ENCODE measurements at places on chromosomes 5 and 9.

- DNase-seq = no peak
These were observed 732 bp upstream of the SMIM15 start for GRCh38 chr5:61162832-61163567.

DNA sequence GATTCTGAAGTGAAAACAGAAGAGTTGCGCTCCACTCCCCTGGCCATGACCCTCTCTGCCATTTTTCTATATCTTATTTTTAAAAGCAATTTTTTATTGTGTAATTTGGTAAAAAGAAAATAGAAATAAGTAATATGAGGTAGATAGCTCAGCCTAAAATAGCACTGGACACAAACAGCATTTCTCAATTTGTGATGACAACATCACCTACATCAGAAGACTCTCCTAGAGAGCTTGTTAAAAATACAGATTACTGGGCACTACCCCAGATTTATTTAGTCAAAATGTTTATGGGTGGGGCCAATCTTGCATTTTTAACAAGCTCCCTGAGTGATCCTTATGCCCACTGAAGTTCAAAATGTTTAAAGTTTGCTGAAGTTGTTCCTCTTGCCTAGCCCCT lies 40.5 kb upstream of the CCDC112 start:
- DNase-seq = no peak

- DNase-seq = no peak
These were observed 38.7 kb upstream of the CDKN2AIPNL start for GRCh38 chr5:134450374-134450773.

DNA sequence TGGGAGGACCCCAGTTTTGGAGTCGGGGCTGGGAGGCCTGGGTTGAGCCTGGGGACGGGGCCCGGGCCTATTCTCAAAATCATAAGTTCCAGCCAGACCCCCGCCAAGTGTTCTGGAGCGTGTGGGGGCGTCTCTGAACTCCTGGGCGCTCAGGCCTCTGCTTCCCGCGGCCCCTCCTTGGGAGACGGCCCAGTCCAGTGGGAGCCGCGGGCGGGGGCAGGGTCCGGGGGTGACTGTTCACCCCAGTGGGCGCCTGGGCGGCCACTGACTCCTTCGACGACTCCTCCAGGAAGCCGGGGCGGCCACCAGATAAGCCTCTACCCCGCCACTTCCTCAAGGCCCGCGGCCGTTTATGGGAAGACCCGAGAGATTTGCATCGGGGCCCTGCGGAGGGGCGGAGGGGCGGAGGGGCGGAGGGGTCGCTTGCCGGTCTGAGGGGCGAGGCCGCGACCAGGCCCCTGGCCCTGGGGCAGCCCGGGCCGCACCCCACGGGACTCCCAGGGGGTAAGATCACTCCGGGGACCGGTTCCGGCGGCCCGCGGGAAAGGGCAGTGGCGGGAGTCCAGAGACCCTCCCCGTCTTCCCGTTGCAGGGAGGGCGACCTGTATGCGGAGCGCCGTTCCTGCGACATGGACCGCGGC lies 655 bp downstream of the TOR4A start:
- DNase-seq = no peak

DNA sequence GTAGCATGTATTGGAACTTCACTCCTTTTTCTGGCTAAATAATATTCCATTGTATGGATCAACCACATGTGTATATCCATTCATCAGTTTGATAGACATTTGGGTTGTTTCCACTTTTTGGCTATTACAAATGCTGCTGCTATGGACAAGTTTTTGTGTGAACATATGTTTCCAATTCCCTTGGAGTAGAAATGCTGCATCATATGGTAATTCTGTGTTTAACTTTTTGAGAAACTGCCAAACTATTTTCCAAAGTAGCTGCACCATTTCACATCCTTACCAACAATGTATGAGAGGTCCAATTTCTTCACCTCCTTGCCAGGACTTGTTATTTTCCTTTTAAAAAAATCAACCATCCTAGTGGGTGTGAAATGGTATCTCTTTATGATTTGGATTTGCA lies 8.4 kb downstream of the FRRS1L start:
- no peak for DNase-seq

GRCh38 chr5:36944607-36945225 lies 68.1 kb downstream of the NIPBL start:
- no peak for DNase-seq

DNA sequence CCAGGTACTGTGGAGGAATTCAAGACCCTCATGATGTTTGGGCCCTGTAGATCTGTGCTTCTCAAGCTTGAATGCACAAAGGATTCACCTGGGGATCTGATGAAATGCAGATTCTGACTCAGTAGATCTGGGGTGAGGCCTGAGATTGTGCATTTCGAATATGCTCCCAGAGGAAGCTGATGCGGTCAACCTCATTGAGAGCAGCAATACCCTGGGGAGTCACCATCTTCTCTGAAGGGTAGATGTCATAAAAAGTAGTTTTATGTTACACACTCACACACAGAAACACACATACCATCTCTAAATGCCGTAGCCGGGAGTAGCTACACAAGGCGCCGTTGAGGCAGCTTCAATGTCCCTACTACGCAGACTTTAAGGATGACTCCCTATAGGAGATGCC lies 55.8 kb upstream of the CPEB4 start:
- DNase-seq = no peak

DNA sequence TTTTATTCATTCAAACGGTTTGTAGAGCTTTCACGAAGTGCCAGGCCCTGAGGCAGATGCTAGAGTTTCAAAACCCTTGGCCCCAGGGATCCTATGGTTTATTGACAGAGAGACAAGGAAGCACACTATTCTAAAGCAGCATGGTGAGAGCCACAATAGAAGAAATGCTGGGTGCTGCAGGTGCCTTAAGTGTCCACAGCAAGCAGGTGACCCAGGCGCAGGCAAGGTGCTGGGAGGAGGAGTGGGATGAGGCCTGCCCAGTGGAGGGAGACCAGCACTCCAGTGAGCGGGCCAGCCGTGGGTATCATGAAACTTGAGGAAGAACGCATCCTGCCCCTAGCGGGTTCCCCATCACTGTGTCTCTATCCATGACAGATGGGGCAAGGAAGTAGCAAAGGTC lies 71.0 kb downstream of the OSMR start:
- DNase-seq = no peak

DNA sequence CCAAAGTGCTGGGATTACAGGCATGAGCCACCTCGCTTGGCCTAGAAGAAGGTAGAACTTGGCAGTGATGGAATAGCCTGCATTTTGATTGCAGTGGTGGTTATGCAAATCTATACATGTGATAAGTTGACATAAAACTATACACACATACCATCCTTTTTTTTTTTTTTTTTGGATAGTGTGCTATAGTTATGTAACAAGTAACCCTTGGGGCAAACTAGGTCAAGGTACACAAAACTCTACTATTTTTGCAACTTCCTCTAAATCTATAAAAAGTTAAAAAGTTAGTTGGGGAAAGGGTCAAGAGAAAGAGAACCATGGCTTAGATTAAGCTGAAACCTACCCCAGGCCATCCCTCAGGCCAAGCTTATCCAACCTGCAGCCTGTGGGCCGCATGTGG lies 11.1 kb downstream of the TRIM14 start:
- no peak for DNase-seq

DNA sequence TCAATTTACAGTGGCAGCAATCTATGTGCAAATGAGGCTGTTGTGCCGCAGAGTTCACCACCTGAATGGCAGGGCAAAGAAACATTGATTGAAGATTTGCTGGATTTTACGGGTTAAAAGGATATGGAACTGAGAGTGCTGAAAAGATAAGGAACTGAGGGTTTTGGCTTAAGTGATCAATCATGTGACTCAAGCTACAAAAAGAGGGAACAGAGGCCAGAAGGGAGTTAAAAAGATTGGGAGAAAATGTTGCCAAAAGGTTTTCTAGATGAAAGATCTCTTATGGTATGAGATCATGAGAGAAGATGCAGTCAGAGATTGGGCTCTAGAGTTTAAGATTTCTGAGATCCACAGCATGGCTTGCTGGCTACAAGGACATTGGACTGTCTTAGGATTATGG lies 7.9 kb upstream of the RIMOC1 start:
- no peak for DNase-seq

DNA sequence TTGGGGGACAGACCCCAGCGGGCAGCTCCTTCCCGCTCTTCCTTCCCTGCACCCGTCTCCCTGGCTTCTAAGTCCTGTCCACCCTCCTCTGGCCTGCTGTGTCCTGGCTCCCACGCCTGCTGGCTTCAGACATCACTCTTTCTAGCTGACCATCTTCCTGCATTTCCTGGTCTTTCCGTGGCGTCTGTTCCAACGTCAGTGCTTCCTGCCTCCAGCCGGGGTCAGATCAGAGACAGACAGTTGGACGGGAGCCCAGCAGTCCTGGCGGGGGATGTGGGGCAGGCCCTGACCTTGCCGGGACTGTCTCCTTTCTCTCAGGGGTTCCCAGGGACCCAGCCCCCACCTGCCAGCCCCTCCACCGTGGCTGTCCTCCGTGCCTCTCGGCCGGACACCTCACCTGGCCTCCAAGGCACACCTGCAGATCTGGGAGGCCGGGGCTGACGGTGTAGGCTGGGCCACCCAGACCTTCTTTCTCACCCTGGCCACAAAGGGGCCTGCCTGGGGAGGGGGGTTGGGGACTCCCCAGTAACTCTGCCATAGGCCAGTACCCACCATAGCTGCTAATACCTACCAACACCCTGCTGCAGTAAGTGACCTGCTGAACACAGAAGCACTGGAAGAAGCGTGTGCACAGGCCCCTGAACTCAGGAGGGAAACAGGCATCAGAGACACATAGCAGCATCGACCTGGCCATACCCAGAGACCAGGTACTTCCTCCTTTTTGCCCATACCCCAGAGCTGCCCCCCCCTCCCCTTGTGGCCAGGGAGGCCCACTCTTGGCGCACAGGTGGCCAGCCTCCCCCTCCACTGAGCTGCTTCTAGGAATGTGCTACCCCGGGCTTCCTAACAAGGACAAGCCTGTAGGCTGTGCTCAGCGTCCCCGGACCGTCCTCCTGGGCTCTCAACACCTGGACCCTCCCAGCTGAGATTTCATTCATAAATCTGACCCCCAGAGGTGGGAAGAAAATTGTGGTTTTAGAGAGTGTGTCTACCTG lies 5.1 kb downstream of the NRARP start:
- no peak for DNase-seq

- no peak for DNase-seq
These were observed 100.8 kb downstream of the C9orf50 start for GRCh38 chr9:129520082-129520481.

GRCh38 chr9:27514551-27514950 lies 9.5 kb upstream of the IFNK start:
- no peak for DNase-seq

GRCh38 chr5:68343421-68343826 lies 127.9 kb downstream of the PIK3R1 start:
- DNase-seq = no peak

- no peak for DNase-seq
These were observed 464.6 kb upstream of the ACTBL2 start for GRCh38 chr5:57947181-57947580.

GRCh38 chr5:35741126-35741716 lies 115.5 kb upstream of the IL7R start:
- DNase-seq = no peak

DNA sequence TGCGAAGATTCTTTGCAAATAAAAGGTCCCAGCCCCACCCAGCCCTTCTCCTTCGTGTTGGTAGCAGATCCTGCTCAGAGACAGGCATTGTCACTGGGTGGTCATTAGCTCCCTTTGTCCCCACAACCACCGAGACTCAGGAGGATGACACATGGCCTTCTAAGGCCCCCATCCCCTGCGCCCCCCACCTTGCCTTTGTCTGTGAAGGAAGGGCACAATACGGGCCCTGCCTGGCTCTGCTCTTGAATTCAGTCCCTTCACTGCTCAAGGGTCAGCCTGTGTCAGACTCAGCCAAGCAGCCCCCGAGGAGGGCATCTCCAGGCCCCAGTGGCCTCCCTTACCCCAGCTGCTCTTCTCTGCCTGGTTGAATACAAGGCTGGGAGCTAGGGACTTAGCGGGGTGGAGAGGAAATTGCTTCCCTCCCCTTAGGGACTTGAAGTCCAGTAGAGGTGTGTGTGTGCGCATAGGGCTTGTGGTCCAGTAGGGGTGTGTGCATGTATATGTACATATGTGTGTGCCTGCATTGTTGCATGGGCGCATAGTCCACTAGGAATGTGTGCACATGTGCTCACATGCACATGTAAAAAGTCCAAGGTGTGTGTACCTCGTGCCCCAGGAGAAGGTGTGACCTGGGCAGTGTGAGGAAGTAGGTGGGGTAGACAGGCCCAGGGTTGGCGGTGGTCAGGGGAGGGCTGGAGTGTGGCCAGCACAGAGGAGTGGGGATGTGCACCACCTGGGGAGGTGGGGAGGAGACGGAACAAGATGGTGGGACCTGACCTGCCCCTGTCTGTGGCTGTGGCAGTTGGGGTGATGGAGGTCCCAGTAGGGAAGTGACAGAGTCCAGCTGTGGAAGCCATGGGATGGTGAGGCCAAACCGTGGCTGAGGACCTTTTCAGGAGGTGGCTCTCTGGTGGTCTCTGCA lies 59.1 kb downstream of the PHF2 start:
- no peak for DNase-seq

GRCh38 chr5:179269781-179270543 lies 75.3 kb downstream of the ADAMTS2 start:
- no peak for DNase-seq

- no peak for DNase-seq
These were observed 130.9 kb upstream of the SLC30A5 start for GRCh38 chr5:68962757-68963484.

GRCh38 chr5:124561451-124561850 lies 185.0 kb downstream of the ZNF608 start:
- no peak for DNase-seq

GRCh38 chr9:114300153-114300845 lies 22.6 kb upstream of the ORM1 start:
- no peak for DNase-seq

DNA sequence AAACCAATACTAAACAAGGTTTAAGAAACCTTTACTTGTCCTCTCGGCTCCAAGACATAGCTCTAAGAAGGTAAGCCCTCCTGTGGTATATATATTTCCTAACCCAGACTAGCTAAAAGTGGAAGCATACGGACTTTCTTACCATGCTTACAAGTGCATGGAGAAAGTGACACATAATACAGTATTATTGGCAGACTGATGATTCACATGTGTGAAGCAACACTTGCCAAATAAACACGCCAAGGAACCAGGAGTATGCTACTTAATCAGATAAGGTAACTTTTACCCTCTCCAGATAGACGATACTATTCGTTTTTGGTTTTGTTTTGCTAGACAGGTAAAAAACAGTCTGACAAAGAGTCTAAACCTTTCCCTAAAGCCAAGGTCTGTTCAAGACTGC lies 264.1 kb downstream of the MLLT3 start:
- DNase-seq = no peak

- DNase-seq = no peak
These were observed 3.9 kb downstream of the MAMDC4 start for GRCh38 chr9:136856079-136856476.

- no peak for DNase-seq
These were observed 56.6 kb downstream of the GNAQ start for GRCh38 chr9:77975036-77975435.

Data from stimulated activated CD4-positive, alpha-beta T cell treated with anti-CD3 and anti-CD28 coated beads, Interleukin-15, amount 100 ng/mL, for 1 hour (primary cell).